ENCODE measurements at places on chromosomes 3 and 15.

DNA sequence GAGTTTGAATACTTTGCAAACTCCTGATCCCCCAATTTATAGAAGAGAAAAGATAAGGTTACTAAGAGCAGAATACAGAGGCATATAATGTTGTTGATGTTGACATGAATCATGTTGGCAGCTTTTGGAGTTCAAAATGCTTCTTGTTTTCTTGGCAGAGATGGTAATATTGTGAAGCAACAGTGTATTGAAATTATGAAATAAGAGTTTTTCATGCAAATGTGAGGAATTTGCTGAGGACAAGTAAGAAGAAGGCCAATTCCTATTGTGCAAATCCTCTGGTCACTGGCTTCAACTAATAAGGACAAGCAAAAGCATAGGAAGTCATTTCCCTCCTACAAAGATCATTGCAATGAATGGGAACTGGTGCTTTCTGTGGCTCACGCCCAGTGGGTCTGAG, 126.9 kb upstream of the CHL1 start:
- no peak for DNase-seq

- DNase-seq: no peak
Observed at GRCh38 chr3:177150970-177151627, 46.2 kb downstream of the TBL1XR1 start.

- DNase-seq: no peak
Observed at GRCh38 chr3:165669504-165669903, 167.7 kb downstream of the BCHE start.

- no peak for DNase-seq
Observed at GRCh38 chr3:134903837-134904236, 108.8 kb downstream of the EPHB1 start.

DNA sequence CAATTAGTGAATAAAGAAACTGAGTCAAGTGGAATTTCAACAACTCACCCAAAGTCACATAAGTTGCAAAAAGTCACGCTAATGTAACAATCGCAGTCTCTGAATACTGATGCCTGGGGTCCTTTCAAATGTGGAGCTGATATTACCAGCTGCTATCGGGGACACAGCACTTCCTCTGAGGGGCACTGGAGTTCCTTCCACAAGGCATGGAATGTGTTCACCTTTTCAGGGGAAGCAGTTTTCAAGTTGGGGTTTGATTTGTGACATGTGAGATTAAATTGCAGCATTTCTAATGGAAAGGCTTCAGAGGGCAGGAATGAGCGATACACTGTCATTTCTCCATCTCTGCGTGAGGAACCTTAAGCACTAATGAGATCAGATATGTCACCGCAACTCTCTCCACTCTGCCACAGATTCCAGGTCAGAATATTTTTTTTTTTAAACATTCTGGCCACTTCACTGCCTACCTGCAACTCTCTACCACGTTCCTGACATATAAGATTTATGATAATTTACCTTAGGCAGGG, 807.2 kb upstream of the CFAP20DC start:
- no peak for DNase-seq

DNA sequence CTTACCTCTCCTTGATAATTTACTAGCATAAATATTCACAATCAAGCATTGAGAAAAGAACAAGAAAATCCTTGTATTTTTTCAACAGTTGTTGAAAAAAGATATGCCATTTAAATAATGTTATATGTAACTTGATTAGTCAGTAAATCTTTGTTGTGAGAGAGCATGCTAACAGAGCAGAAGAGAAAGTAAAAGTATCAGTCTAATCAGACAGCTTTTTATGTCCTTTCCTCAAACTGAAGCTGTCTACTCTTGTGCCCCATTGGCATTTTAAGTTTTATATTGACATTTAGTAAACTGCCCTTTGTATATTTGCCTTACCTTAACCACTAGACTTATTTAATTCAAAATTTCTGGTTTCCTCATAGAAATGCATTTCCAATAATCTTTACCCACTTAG, 668.7 kb downstream of the OTOL1 start:
- no peak for DNase-seq

GRCh38 chr15:66789029-66790025, 87.3 kb downstream of the SMAD6 start:
- DNase-seq: no peak

DNA sequence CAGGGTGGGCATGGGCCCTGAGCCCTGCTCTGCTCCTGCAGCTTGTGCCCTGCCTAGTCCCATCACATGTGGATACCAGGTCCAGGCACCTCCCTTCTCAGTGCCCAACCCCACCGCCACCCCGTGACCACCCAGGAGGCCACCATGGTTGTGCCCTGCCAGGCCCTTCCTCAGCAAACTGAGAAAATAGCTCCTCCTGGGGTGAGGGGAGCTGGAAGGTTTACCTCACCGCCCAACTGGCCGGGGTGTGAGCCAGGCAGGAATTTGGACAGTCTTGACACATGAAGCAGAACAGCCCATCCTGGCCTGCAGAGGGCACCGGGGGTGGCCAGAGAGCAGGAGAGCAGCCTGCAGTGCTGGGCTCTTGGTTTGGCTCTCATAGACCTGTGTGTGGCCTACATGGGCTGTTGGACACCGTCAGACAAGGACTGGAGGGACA, 11.4 kb upstream of the C3orf22 start:
- no peak for DNase-seq

DNA sequence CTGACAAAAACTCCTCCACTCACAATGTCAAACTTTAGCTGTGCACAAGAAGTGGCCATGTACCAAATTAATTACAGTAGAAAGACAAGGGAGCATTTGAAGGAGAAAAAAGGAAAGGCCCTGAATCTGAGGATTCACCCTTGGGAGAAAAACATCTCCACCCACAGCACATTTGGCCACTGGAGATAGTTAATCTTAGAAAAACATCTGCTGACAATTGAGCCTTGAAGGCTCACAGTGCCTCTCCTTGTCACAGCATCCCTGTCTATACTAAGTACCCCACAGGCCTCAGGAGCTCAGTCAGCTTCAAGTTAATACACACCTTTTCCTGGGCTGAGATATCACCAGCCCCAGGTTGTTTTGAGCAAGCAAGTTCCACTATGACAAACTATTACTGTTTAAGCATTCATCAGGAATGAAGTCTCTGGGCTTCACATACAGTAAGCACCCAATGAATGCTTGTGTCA, 78.1 kb upstream of the SETMAR start:
- no peak for DNase-seq

DNA sequence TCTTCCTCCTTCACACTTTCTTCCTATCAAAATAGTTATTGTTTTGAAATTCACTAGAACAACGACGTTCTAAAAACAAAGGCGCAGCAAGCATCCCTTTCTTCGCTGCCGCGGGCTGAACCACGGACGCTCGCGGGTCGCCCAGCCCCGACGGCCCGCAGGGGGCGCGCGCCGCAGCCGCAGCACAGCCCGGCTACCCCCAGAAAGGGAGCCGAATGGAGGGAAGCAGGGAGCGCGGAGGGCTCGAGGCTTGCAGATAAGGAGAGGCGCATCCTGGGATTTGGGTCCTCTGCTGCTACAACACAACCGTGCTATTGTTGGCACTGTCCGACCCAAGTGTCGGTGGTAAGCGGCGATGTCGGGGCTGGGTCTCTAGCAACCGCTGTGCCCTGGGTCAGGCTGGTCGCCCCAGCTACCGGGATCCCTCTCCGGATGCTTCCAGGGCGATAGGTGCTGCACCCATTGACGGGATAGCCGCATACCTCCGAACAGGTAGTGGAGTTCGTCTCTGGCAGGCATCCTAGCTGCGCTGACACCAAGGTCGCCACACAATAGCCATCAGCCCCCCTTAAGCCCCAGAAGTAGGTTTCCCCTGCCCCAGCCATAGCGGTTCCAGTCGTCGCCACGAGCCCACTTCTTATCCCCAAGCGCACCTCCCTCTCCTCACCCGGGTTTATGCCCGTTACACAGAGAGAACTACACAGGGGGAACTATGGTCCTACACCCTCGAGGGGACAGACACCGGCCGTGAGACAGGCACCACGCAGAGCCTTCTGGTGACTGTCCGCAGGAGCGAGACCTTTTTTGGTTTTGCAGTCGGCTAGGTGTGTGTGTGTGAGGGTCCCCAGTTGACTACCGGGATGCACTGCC, 6.0 kb downstream of the ONECUT1 start:
- no peak for DNase-seq

GRCh38 chr3:195467641-195468390, 25.0 kb upstream of the ACAP2 start:
- no peak for DNase-seq

DNA sequence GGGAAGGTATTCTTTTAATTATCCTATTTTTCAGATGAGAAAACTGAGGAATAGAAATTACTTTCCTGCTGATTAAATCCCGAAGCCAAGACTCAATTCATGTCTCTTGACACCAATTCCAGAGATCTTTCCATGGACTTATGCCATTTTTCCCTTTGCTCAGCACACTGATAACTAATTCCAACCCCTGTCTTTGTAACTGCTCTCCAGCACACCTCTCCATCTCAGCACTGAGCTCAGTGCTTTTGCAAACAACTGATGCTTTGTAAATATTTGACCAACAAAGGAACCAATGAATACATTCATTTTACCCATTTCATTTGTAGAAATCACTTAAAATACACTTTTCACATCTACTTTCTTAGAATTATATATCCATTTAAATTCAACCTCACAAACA, 249.1 kb downstream of the IL5RA start:
- no peak for DNase-seq

DNA sequence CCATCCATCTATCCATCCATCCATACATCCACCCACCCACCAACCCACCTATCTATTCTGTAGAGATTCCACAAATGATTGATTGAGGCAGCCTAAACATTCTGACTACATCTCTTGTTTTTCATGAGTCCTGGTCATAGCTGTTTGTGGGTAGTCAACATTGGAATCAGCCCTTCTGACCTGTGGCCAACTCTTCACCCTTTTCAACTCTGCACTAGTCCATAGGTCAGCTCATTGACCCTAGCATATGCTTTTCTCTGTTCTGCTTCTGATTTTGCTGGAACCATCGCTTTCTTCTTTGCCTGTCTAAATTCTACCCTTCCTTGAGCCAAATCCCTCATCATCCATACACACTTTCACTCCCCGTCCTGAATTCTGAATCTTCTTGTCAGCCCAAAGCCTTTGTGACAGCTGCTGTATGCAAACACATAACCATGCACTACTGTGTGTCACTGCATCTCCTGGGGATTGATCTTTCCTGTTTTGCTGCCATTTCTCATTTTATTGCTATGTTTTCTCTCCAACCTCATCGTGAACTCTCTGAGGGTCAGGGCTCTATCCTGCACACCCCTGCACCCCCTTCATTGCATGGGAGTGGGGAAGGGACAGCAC, 16.8 kb upstream of the KCTD6 start:
- no peak for DNase-seq

GRCh38 chr3:89057398-89057797, 50.0 kb upstream of the EPHA3 start:
- no peak for DNase-seq

- DNase-seq: no peak
Observed at GRCh38 chr15:69926721-69927120, 171.0 kb downstream of the TLE3 start.

GRCh38 chr3:159584421-159584820, 404.2 kb upstream of the IL12A start:
- no peak for DNase-seq

DNA sequence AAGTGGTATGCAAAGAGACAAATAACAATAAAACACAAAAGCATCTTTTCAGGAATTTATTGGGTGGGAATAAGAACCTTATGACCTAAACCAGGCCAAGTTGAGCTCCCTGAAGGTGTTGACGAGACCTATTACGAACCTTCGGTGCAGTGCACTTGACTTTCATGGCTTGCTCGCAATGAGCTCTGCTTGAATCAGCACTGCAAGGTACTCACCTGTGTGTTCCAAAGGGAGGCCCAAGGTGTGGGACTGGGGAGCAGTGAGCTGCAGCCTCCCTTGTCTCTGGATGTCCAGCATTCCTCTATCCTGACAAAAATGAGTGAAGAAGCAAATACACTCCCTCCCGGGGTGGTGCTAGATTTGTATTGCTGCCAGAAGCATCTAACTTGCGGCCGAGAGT, at the start of gene MDFIC2:
TSS of gene MDFIC2 (minus strand) at position 303 of the 400 bp plus-strand sequence. CDS start 665 bp downstream, outside the sequence.
- DNase-seq: no peak

DNA sequence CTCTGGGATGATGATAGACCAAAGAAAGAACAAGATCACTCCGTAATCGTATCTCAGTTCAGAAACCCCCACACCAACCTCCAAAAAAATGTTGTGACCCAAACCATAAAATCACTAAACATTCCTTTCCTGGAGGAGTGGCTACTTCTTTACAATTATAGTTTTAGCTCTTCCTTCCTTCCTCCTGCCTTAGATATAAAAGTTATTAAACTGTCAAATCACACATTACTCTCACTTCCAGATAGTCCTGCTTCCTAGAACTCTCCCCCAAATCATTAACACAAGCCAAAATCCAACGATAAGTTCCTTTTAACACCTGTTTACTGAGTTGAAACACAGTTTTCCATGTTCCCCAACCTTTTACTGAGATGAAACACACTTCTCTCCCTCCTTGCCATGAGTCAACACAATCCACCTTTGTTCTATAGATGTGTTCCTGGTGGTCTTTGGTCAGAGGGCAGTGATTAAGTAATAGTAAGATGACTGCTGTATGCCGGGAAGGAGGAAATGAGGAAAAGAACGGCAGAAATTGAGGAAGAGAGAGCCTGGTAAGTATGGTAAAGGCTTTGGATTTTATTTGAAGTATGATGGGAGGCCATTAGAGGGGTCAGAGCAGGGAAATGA, 8.3 kb upstream of the CRYGS start:
- DNase-seq: no peak

DNA sequence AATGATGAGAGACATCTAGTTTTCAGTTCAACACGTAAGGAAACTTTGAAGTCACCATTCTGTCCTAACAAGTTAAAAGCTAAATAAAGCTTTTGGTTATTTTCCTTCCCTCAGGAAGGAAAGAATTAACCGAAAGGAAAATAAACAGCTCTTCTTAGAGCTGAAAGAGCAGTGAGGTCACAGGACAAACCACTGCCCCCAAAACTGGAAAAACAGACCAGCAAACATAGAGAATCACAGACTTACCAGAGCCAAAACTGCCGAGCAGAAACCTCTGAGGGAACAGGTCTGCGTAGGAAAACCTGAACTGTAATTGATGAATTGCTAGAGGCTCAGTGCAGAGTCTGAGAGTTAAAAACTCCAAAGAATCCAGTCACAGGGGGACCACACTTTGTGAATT, 14.7 kb downstream of the USP50 start:
- no peak for DNase-seq

- DNase-seq: no peak
Observed at GRCh38 chr15:70140025-70140542, 42.4 kb upstream of the TLE3 start.

GRCh38 chr15:60356832-60357231, 41.0 kb downstream of the ANXA2 start:
- DNase-seq: no peak

DNA sequence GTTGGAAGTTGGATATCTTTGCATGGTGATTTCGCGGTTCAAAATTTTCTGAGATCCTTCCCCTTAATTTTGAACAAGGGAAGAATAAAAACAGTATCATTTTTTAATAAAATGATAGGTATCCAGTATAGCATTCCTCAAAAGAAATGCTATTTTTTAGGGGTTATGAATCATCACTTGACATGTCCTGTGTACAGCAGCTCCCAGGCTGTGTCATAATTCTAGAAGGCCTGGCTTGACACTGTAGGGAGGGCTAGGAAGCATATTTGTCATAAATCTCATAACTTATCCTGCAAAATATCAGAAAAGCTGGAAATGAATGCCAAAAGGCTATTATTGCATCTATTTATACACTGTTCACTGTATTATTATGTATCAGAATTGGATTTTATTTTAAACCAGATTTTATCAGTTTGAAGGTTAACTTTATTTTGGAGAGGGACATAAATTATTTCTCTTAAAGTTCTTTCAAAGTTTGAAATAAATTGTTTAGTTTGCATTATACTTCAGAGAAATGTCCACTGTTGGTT, 539.1 kb upstream of the ROBO2 start:
- DNase-seq: no peak

- DNase-seq: no peak
Observed at GRCh38 chr3:127329631-127330285, 41.9 kb upstream of the PRR20G start.

All from activated T-helper 1 cell treated with anti-CD3 and anti-CD28 coated beads, Interleukin-2, amount 50 U/mL, for 16 hours (primary cell).